Activated CD4-positive, alpha-beta T cell treated with anti-CD3 and anti-CD28 coated beads, Interleukin-2, amount 10 ng/mL, durations not matched to agents 7 days and 5 days (primary cell): ENCODE measurements at places on chromosomes 16 and 17.

- no peak for DNase-seq
- no peaks in the 10 kb centered on the region for H3K36me3 ChIP-seq
- H3K27ac ChIP-seq = no peak overlapping the region
- no peak overlapping the region for H3K4me3 ChIP-seq
- peaks cover 6% of the 10 kb centered on the region for H3K27me3 ChIP-seq
- H3K4me1 ChIP-seq = no peaks in the 10 kb centered on the region
Measured at GRCh38 chr17:37064206-37064605, 115.5 kb downstream of the AATF start.

GRCh38 chr16:69477546-69477945, 53.1 kb downstream of the CYB5B start:
- DNase-seq = no peak
- H3K36me3 ChIP-seq = no peaks in the 10 kb centered on the region
- H3K4me3 ChIP-seq = no peak overlapping the region
- H3K27ac ChIP-seq = no peak overlapping the region

- H3K4me3 ChIP-seq = no peak overlapping the region
- no peak for DNase-seq
- no peaks in the 10 kb centered on the region for H3K4me1 ChIP-seq
- H3K36me3 ChIP-seq = no peaks in the 10 kb centered on the region
- H3K27ac ChIP-seq = no peak overlapping the region
- no peaks in the 10 kb centered on the region for H3K27me3 ChIP-seq
Measured at GRCh38 chr17:44788139-44788538, 29.4 kb downstream of the ADAM11 start.

- DNase-seq = no peak
- no peak overlapping the region for H3K4me3 ChIP-seq
- no peaks in the 10 kb centered on the region for H3K36me3 ChIP-seq
- H3K4me1 ChIP-seq = no peaks in the 10 kb centered on the region
- H3K27ac ChIP-seq = no peak overlapping the region
- peaks cover 10% of the 10 kb centered on the region for H3K27me3 ChIP-seq
Measured at GRCh38 chr17:66953630-66954020, 10.9 kb upstream of the CACNG4 start.

DNA sequence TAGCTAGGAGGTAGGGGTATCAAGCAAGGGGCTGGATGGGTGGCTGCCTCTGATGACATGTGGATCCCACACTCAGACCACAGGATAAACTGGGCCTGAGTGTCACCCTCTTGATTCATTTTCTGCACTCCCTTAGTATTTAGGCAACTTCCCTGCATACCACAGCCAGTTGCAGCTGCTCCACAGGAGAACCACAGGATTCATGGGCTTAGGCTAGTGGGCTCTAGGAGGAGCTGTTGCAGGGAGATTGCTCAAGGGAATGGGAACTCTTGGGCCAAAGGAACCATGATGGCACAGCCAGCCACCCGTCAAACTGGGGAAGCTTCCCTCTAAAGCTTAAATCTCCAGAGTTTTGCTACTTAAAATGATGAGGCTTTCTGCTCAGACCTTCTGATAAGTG, 269.7 kb upstream of the ASIC2 start:
- no peak for DNase-seq
- H3K4me3 ChIP-seq = no peak overlapping the region
- H3K36me3 ChIP-seq = no peaks in the 10 kb centered on the region
- H3K4me1 ChIP-seq = no peaks in the 10 kb centered on the region
- H3K27ac ChIP-seq = no peak overlapping the region

- H3K36me3 ChIP-seq = peaks cover 15% of the 10 kb centered on the region
- peaks cover 10% of the 10 kb centered on the region for H3K27me3 ChIP-seq
- H3K27ac ChIP-seq = peak overlapping the region; percentile 93
- H3K4me3 ChIP-seq = peak overlapping the region; percentile 96
Measured at GRCh38 chr17:3845291-3845620, 790 bp downstream of the NCBP3 start.

DNA sequence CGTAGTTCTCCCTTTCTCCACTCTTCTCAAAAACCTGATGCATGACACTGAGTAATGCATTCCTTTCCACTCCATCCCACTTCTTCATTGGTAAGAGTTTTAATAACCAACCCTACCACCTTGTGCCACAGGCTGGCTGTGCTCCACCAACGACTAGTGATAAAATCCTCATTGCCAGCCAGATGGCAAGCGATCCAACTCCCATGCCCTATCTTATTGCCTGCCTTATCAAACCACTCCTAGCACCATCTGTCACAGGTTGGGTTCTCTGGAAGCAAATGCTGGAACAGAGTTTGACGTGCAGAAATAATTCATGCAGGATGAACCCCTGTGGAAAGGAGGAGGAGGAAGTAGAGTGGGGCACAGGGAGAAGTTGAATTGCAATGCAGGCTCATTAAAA, 99.5 kb downstream of the CHD9NB start:
- DNase-seq = no peak
- H3K27ac ChIP-seq = no peak overlapping the region
- no peaks in the 10 kb centered on the region for H3K27me3 ChIP-seq
- H3K36me3 ChIP-seq = no peaks in the 10 kb centered on the region

DNA sequence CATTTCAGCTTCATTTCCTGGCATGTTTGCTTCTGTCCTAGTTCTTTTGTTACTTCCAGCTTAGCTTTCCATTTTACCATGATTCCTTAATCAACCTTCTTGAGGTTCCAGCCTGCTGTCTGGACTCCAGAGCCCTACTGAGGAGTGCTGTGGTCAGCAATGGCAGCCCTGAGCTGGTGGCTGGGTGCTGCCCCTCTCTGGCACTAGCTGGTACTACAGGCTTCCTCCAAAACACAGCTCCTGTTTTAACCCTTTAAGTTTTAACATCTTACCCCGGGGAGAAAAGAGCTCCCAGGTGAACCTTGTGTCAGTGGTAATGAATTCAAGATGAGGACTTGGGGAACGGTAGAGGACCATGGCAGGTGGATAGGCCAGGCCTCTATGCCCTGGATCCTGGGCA, 395.5 kb downstream of the TMEM114 start:
- no peaks in the 10 kb centered on the region for H3K36me3 ChIP-seq
- DNase-seq = no peak
- H3K27me3 ChIP-seq = no peaks in the 10 kb centered on the region
- H3K4me1 ChIP-seq = no peaks in the 10 kb centered on the region
- H3K27ac ChIP-seq = no peak overlapping the region
- H3K4me3 ChIP-seq = no peak overlapping the region

DNA sequence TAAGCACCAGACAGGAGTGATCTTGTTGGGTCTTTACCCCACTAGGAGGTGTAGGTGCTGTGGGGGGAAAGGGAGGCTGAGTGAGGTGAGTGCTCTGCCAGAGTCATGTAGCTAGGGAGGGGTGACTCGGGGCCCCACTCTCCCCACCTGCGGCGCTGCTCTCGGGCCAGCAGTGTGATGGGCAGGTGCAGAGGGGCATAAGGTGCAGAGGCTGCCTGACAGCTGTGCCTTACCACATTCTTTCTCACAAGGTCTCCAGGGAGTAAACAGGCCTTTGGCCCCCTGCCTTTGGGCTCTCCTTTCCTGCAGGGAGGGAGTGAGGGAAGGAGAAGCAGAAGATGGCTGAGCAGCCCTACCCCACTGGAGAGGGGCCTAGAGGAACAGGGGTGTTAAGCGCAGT, 4.5 kb upstream of the CNP start:
- peaks cover 15% of the 10 kb centered on the region for H3K4me1 ChIP-seq
- DNase-seq = no peak
- H3K27me3 ChIP-seq = peaks cover 4% of the 10 kb centered on the region
- no peak overlapping the region for H3K4me3 ChIP-seq
- no peaks in the 10 kb centered on the region for H3K36me3 ChIP-seq
- no peak overlapping the region for H3K27ac ChIP-seq

DNA sequence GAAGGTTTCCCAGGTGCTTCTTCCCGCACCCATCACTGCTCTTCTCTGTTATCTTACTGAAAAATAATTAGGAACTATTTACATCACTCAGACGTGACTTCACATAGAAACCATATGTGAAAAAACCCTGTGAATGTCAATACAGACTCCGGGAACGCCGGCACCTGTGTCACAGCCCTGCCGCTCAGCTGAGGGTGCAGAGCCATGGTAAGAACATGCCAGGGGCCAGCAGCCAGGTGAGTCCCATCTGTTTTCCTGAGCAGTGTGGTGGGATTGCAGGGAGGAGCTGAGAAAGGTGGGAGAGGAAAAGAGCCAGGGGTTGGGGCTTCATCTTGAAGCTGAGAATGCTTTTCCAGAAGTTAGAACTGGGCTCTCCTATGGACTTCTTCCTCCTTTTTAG, 13.7 kb downstream of the FOXF1 start:
- no peaks in the 10 kb centered on the region for H3K4me1 ChIP-seq
- no peak overlapping the region for H3K4me3 ChIP-seq
- DNase-seq = no peak
- peaks cover 7% of the 10 kb centered on the region for H3K27me3 ChIP-seq
- H3K36me3 ChIP-seq = no peaks in the 10 kb centered on the region

DNA sequence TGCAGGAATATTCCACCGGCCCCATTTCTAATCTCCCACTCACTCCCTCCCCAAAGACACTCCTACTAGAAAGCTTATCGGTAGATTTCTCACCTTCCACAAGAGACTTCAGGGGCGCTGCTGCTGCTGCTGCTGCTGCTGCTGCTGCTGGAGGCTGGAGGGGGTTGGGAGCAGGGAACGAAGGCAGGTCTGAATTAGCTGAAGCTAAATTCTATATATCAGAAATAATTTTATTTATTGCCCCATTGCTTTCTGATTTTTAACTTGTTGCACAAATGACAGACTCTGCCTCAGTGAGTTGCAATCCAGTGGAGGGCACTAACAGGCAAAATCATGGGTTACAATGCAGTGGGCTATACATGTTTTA, 25.8 kb upstream of the HLF start:
- no peaks in the 10 kb centered on the region for H3K36me3 ChIP-seq
- peaks cover 18% of the 10 kb centered on the region for H3K4me1 ChIP-seq
- H3K27me3 ChIP-seq = peaks cover 23% of the 10 kb centered on the region

- H3K27ac ChIP-seq = no peak overlapping the region
- no peak for DNase-seq
- no peaks in the 10 kb centered on the region for H3K27me3 ChIP-seq
- no peaks in the 10 kb centered on the region for H3K36me3 ChIP-seq
- no peaks in the 10 kb centered on the region for H3K4me1 ChIP-seq
Measured at GRCh38 chr17:11624976-11625375, 26.7 kb downstream of the DNAH9 start.

GRCh38 chr16:85608515-85608885, 4.6 kb upstream of the GSE1 start:
- no peak overlapping the region for H3K27ac ChIP-seq
- no peak overlapping the region for H3K4me3 ChIP-seq
- H3K27me3 ChIP-seq = peaks cover 7% of the 10 kb centered on the region
- peaks cover 20% of the 10 kb centered on the region for H3K4me1 ChIP-seq
- no peaks in the 10 kb centered on the region for H3K36me3 ChIP-seq

DNA sequence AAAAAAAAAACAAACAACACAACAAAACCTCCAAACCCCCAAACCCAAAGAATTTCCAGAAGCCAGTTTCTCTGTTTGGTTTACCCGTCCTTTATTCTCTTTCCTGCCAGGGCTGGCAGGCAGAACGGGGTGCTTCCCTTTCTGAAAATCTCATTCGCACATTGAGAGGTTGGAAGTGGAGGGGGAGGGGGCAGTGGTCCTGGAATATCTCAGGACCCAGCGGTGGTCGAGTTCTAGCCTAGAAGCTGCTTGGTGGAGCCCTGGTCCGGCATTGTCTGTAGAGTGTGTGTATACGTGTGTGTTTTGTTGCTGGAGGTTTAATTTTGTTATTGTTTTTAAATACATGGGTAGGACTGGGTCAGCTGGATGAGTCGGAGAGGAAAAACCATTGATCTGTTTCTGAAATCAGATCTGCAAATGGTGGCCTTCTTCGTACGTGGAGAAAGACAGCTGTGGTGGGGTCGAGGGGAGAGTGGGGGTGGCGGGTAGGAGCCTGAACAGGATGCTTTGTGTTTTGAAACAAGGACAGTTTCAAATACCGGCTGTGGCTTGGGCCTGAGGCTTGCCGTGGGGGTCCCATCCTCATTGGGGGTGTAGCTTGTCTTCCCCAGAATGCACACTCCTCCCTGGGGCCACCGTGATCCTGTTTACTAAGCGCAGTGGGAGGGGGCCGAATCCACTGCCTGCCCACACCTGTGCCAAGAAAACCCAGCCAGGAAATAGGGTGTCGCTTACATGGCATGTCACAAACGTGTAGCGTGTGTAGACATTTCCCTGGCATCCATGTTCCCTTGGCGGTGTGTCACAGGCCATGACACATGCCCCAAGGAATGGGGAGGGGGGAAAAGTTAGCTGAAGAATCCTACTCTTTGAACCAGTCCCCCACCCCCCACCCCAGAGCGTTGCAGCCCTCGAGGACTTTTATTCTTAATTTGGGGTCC, 1.6 kb downstream of the CMIP start:
- peak overlapping the region; percentile 85 for H3K4me3 ChIP-seq
- peak; percentile 53 for DNase-seq
- H3K27me3 ChIP-seq = peaks cover 23% of the 10 kb centered on the region
- H3K27ac ChIP-seq = peak overlapping the region; percentile 90
